Hematopoietic multipotent progenitor cell (in vitro differentiated cells): ENCODE measurements at places on chromosomes 2 and 18.

DNA sequence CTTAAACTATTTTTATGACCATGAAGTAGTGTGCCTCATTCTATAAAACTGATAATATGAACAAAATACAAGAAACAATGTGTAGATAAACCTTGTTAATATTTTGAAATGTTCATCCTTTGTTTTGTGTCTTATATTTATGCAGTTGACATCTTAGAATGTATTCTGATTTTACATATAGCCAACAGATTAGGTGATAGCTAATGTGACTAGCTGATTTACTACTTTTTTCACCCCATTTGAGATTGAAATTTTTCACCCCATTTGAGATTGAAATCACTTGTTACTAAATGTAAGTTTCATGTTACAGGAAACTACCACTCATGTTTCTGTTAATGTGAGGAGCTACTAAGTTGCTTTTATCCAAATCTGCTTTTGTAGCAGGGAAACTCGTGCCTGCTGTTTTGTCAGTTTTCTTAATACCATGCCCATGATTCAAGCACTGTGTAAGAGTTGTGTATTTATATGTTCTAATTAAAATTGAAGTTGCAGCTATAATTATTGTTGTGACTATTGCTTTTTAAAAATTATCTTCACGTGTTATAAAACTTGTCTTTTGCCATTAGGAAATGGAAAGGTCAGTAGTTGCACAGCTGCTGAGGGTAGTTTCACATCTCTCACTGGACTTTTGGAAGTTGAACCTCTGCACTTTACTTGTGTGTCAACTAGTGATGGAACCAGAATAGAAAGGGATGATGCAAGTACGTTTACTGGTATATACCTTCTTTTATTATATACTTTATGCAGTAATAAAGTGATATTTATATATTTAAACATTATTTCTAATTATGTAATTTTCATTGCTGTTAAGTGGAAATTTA is 96.6 kb downstream of the BIRC6 start:
- DNase-seq, result no peak

GRCh38 chr18:8375249-8375648 is 234.0 kb upstream of the RAB12 start:
- no peak for DNase-seq

GRCh38 chr2:82819951-82820350 is 1639.1 kb downstream of the SUCLG1 start:
- no peak for DNase-seq

- DNase-seq, result no peak
Observed at GRCh38 chr2:8094526-8094925, 587.3 kb upstream of the ID2 start.

DNA sequence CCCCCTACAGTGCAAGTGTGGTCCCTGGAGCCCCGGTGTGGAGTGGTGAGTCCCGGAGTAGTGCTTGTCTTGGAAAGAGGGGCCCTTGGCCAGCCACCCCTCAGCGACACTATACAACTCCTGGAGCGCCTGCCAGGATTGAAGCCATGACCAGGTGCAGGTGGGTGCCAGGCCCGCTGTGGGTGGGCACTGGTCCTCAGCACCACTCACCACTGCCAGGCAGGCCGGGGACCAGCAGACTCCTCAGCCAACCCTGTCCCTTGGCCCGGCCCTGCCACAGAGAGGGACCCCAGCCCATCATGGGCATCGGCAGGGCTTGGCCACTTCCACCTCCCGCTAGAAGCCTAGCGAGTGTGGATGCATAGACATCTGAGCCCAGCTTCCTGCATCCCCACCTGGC is 42.2 kb downstream of the STK25 start:
- no peak for DNase-seq

- no peak for DNase-seq
Observed at GRCh38 chr2:46984642-46985476, 69.3 kb upstream of the MCFD2 start.

DNA sequence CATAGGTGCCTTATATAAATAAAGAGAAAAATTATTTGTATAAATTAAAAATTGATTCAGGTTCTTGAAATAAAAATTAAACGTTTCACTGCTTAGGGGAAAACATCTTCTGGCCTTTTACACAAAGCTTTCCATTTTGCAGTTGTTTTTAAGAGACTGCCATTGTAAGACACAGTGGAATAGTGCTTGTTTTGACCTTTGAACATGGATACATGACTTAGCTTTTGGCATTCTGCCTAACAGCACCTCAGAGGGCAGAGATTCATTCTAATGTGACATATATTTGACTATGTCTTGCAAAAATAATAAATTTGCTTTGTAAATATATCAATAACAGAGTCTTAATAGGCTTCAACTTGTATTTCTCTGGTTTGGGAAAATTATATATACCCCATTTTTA is 142.1 kb downstream of the SLC4A10 start:
- no peak for DNase-seq

DNA sequence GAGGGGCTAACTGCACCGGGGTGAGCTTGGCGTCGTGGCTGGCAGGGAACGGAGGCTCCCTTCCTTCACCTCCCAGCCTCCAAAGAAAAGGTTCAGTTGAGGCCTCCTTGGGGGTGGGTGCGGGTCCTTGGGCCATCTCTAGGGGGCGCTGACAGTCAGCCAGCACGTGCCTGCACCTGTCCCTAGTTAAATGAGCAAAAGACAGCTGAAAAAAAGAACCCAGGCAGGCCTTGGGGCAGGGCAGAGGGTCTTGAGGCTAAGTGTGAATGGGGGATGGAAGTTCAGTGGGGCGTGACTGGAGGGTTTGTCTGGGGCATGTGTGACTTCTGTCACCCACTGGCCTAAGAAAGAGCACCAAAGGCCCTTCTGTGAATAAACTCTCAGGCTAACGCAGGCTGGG is 56.4 kb downstream of the ZFP36L2 start:
- no peak for DNase-seq

- no peak for DNase-seq
Observed at GRCh38 chr18:51811883-51812282, 528.1 kb upstream of the DCC start.

- no peak for DNase-seq
Observed at GRCh38 chr2:71646028-71646427, 192.7 kb downstream of the DYSF start.
